C1 segment of cervical spinal cord (tissue), 14 donors: ENCODE measurements at places on chromosomes 7 and 10.

- DNase-seq, result no peak
These were observed 9.5 kb downstream of the WAPL start for GRCh38 chr10:86512137-86512536.

GRCh38 chr10:91061608-91062007, 140.7 kb upstream of the ANKRD1 start:
- no peak for DNase-seq

GRCh38 chr7:138025215-138026186, 23.6 kb upstream of the CREB3L2 start:
- DNase-seq, result no peak

- DNase-seq, result no peak
These were observed 5.3 kb downstream of the AGMO start for GRCh38 chr7:15556339-15557105.

GRCh38 chr7:88091988-88092675, 127.7 kb downstream of the SRI start:
- DNase-seq, result no peak

DNA sequence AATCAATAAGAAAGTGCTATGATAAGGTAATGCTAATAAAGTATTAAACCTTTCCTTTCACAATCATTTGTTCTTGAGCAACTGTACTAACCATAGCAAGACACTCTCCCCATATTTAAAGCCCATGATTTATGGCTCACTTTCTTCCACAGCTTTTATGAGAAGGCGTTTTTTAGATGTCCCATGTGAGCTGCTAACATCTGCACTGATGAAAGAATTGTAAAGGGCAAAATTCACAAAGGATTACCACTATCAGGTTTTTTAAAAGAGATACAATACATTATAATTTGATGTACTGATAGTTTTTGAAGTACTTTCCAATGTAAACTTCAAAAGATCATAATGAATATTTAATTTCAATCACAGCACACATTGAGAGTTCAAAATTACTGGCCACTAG, 75.7 kb downstream of the RNLS start:
- DNase-seq, result no peak

DNA sequence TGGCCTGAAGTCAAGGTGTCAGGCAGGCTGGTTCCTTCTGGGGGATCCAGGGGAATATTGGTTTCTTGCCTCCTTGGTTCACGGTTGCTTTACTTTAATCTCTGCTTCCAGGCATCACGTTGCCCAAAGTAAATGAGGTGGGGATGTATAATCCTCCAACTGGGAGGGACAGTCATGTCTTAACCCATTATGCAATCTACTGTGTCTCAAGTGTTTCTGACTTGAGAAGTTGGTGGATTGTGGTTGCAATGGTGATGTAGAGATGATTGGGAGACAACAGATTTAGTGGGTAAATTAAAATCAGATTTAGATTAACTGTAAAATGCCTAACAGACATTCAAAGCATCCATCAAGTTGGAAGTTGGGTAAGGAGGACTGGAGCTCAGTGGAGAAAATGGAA, 32.7 kb downstream of the TBXAS1 start:
- DNase-seq, result no peak

DNA sequence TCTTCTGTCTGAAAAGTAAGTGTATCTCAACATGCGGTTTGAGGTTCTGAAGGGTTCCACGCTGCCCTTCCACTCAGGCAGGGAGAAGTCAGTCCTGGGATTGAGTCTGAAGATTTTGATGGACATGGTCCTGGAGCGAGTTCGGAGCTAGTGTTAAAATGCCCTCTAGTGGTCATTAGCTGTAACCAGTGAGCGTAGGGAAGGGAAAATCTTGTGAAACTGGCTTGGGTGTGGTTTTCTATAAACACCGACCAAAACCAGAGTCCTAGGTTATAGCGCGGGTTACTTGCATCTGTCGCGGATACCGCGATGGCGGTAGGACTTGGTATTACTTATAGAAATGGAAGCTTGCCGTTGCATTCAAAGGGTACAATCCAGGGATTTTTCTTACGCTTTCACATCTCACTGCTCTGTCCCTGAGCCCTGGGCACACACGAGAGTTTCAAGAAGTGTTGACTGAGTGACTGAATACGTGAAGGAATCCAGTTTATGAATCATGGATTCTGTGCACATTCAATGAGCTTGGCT, 348.2 kb upstream of the C7orf33 start:
- DNase-seq, result no peak

- DNase-seq, result no peak
These were observed 989.4 kb downstream of the CCSER2 start for GRCh38 chr10:85317827-85318226.

DNA sequence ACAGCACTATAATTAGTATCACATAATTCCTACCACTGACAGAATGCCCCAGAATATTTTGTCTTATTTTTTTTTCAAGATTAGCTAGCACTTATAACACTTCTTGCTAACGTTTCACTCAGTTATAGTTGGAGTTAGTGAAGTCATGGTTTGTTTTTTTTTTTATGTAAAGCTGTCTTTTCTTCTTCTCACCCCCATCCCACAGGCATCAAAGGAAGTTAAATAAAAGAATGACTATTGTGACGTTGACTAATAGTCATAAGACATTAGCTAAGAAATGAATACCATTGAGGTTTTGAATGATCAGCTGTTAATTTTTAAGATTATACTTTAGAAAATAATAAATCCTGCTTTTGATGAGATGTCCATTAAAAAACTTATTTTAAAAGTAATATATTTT, 498.3 kb downstream of the GFRA1 start:
- DNase-seq, result no peak

GRCh38 chr7:128104108-128104742, 73.0 kb upstream of the LRRC4 start:
- no peak for DNase-seq

DNA sequence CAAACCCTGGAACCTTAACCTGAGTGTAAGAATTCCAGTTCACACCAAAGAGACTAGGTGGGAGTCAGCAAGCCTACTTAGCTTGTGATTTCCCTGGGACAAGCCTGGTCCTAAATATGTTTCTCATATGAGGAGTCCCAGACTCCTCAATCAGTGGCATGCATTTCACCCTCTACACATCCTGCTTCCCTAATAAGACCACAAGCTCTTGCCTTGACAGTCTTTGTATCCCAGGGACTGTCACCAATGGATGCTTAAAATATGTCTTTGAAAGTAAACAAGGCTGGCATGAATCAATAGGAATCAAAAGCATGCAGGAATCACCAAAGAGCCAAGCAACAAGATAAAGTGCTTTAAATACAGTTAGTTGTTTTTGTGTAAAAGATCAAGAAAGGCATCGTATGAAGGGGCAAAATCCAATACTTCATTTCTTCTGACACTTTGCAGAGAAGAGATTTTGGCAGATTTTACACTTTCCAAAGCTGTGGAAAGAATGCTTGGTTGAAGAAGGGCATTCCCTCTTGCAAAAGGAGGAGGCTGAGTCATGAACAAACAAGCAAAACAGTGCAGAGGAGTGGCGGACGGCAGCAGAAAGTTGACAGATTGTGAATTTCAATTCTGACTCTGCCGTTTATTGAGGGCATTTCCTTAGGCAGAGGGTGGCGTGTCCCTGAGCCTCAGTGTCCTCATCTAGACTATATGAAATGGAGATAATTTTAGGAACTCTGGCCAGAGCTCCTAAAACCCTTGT, 8.5 kb upstream of the NFE2L3 start:
- DNase-seq, result no peak

- DNase-seq, result no peak
These were observed 598.6 kb upstream of the MGMT start for GRCh38 chr10:128868481-128868880.

DNA sequence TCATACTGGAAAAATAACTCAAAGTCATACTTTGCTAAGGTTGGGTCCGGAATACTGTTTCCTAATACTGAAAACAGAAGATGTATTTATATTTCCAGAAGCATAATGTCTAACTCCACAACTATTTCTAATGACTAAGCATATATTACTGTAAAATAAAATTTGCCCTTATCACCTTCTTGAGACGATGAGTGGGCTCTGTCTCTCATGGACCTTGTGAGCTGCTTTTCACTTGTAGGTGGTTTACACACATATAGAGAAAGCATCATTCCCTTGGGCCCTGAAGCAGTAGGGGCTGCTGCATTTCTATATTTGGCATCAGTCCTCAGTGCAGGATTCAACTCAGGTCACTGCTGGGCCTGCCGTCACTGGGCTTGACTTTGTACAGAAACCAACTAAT, 10.7 kb upstream of the FAM13C start:
- DNase-seq, result no peak
